ENCODE measurements at places on chromosomes 1 and 21.

- DNase-seq = no peak
These were observed 395 bp downstream of the SLC9A1 start for GRCh38 chr1:27154469-27154990.

- no peak for DNase-seq
These were observed 60.3 kb upstream of the GREM2 start for GRCh38 chr1:240672132-240672811.

GRCh38 chr1:235087906-235088305, 40.7 kb downstream of the TOMM20 start:
- DNase-seq = no peak

DNA sequence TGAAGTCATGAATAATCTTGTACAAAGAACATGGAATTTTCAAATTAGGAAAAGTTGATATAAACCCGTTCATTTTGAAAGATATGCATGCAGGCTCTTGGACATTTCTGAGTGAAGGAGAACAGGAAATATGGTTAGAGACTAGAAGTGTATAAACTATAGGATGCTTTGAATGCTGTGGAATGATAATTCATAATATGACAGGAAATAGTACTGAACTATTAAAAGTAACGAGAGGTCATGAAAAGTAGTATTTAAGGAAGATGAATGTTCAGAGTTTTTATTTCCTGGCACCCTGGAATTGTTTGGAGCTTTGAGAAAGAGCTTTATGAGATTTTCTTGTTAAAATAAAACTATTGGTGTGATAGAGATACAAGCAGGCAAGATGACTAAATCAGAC, 18.7 kb upstream of the CRB1 start:
- no peak for DNase-seq

DNA sequence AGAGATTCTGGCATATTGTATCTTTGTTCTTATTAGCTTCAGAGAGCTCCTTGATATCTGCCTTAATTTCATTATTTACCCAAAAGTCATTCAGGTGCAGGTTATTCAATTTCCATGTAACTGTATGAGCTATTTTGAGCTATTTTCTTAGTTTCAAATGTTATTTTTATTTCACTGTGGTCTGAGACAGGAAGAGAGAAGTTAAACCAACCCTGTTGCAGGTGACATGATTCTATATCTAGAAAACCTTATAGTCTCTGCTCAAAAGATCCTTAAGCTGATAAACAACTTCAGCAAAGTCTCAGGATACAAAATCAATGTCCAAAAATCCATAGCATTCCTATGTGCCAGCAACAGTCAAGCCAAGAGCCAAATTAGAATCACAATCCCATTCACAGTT, 1644.0 kb upstream of the B3GALT2 start:
- DNase-seq = no peak

DNA sequence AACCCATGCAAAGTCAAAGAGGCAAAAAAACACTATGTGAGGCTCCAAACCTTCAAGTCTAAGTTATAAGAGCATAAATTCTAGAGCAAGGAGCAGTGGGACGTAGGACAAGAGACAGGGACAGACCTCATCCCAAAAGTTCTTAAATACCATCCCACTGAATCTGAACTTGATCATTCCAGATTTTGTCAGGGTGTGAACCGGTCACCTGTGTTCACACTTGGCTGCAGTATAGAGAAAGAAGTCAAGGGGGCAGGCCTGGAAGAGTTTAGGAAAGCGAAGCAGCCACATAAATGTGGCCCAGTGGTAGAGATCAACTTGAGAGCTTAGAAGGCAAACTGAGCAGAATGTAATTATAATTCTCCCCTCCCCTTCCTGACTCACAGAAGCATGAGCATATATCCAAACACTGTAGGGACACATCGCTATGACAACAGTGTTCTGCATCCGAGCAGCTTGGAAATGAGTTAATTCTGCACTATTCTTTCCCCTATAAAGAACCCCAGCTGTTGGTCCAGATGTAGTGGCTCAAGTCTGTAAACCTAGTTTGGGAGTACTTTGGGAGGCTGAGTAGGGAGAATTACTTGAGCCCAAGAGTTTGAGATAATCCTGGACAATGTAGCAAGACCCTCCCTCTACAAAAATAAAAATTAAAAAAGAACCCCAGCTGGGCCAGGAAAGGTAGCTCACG, 2.7 kb downstream of the AKR7A2 start:
- no peak for DNase-seq

- no peak for DNase-seq
These were observed 149.9 kb downstream of the OLFM3 start for GRCh38 chr1:101846820-101847219.

DNA sequence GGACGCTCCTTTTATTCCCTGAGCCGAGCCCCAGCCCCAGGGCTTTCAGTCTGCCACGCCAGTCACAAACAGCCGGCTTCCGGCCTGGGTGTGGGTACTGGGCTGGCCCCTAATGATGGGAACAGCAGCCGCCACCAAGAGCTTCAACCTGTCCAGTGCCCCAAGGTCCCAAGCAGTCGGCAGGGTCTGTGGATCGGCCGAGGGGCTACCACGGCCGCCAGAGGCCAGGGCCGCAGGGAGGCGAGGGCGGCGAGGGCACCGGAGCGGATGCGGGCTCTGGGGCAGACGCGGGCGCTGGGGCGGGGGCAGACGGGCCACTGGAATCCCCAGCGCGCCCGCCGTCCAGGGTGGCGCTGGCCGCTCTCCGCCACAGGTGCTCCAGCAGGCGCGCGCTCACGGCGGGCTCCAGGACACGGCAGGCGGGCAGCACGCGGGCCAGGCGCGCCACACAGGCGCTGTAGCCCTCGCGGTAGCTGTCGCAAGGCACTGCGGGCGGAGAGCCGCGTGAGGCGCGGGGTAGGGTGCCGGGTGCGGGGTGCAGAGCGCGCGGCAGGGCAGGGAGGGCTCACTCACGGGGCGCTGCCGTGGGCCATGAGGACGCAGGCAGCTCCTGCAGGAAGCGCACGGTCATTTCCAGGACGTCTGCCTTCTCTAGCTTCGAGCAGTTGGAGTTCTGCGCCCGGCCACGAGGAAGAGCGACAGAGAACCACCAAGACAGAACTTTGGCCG, 887 bp downstream of the HES2 start:
- DNase-seq = no peak

- peak; percentile 64 for DNase-seq
These were observed 2.0 kb upstream of the LIN28A start for GRCh38 chr1:26408604-26409003.

DNA sequence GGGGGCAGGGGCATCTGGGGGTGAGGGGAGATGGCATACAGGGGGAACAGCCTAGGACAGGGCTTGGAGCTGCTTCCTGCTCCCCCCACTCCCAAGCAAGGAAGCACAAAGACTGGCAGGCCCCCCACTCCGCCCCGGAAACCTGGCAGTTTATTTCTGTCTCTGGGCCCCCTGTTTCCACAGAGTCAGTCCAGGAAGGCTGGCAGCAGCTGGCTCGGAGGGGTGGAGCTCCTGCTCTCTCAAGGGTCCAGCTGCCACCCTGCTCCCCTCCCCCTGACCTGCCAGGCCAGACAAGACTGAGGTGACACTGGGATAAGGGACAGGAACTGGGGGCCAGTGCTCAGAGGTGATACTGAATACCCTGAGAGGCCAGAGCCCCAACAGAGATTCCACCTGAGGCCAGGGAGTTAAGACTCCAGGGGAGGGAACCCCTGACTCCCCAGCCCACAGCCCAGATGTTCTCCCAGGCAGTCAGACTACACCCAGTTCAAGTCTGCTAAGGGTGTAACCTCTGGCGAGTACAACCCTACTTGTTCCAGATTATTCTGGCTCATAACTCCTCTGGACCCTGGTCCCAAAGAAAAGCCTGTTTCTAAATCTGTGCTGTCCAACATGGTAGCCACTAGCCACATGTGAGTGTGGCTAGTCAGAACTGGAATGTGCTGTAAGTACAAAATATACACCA, 26.3 kb downstream of the AHDC1 start:
- DNase-seq = no peak

GRCh38 chr1:44988531-44989156, 2.2 kb upstream of the EIF2B3 start:
- DNase-seq = no peak

- DNase-seq = no peak
These were observed 75.5 kb downstream of the VAV3 start for GRCh38 chr1:107889524-107889923.

- DNase-seq = no peak
These were observed 387.6 kb downstream of the LTN1 start for GRCh38 chr21:28604946-28605537.

- no peak for DNase-seq
These were observed 6.7 kb upstream of the SLC27A3 start for GRCh38 chr1:153768316-153769181.

DNA sequence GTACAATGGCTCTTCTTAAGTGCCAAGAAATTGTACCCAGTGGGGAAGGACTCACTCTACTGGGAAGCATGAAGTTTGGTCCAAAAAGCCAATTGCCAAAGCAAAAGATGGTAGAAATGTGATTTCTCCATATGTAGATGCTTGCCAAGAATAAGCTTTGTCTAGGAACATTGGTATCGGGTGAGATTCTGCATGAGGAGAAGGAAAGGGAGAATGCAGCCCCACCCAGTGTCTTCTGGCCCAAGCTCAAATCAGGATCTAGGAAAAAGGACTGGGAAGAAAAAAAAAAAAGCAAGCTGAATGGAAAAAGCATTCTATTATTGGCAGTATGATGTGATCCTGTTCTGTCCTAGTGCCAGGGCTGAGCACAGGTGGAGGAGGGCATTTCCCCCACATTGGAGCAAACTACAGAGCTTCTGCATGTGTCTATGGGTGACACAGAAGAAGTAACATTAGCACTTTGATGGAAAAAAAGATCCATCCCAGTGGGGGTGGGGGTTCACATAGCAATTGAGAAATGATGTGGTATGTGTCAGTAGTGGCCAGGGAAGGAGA, 226.6 kb downstream of the KCNH1 start:
- no peak for DNase-seq

DNA sequence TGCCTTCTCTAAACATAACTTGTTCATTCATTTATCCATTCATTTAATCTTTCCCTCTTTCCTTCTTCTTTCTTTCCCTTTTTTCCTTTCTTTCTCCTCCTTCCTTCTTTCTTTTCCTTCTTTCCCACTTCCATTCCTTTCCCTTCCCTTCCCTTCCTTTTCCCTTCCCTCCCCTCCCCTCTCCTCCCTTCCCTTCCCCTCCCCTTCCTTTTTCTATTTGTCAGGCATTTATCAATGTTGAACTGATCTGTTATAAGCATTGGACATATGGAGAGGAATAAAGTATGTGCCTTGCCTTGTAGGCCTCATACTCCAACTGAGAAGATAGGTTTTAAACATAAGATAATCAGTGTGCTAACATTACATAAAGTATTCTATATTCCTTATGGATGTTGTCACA, 23.7 kb upstream of the ATP6V1G3 start:
- DNase-seq = no peak

GRCh38 chr1:225449261-225449660, 21.4 kb upstream of the LBR start:
- no peak for DNase-seq

- DNase-seq = no peak
These were observed 14.4 kb downstream of the PCP4 start for GRCh38 chr21:39881661-39882060.

GRCh38 chr1:176786274-176786673, 323.3 kb downstream of the PAPPA2 start:
- no peak for DNase-seq

- DNase-seq = no peak
These were observed 28.8 kb downstream of the SAMD13 start for GRCh38 chr1:84330125-84330984.

GRCh38 chr1:231869364-231869763, 242.8 kb downstream of the DISC1 start:
- DNase-seq = no peak

- DNase-seq = no peak
These were observed 355.8 kb upstream of the PTBP2 start for GRCh38 chr1:96365596-96366390.

DNA sequence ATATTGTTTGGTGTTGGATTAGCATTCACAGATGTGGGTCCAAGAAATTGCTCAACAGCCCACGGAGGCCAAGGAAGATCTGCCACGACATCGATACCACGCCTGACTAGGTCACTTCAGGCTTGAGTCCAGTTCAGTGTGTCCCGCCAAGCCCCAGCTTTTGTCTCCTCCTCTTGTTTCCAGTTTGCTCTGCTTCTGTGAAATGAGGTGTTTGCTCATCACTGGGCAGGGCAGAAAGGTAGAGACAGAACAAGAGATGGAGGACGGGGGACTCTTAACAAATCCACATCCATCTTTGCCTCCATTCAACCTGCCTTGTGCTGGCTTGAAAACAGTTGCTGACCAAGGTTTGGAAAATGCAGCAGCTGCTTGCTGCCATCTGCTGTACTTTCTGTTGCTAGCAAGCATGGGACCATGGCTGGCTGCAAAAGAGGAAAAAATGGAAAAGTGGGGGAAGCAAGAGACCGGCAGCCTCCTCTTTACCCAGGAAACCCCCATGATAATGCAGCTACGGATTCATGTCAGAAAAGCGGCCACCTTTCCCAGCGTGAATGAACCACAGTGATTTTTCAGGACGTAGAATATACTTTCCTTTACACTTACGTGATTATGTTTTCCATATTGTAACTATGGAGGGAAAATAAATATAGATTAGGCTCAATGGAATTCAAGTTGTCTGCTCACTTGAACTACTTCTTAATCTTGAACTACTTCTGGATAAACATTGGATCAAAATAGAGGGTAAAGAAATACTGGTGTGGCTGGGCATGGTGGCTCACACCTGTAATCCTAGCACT, 80.2 kb upstream of the GREM2 start:
- DNase-seq = no peak

GRCh38 chr1:191752342-191752741, 405.9 kb upstream of the RGS18 start:
- no peak for DNase-seq

GRCh38 chr1:179813626-179814545, 63.7 kb downstream of the TOR1AIP2 start:
- DNase-seq = no peak

GRCh38 chr1:162498496-162498810, 835 bp downstream of the UHMK1 start:
- no peak for DNase-seq

DNA sequence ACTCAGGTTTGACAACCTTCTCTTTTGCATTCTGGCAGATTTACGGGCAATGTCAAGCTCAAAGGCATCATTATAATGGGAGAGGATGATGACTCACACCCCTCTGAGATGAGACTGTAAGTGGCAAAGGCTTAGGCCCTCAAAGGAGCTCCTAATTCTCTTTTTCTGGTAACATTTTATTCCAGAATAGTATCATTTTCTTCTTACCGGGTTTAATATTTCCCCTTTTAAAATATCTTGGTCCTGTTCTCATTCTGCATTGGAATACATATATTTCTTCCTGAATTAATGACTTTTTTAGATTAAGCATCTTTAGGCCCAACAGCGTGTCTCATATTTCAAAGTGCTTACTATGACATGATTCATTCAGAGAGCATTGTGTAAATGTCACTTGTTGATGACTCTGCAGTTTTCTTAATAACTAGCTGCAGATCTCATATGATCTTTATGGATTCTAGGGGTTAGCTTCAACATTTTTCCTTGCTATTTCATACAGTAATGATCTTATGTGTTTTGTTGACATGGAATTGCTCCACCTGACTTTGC, 1.7 kb downstream of the PITHD1 start:
- DNase-seq = no peak

- DNase-seq = no peak
These were observed 350.8 kb downstream of the AJAP1 start for GRCh38 chr1:5005171-5005570.

Measured in smooth muscle cell of the brain vasculature (primary cell).